ENCODE measurements at places on chromosomes 11 and 22.

DNA sequence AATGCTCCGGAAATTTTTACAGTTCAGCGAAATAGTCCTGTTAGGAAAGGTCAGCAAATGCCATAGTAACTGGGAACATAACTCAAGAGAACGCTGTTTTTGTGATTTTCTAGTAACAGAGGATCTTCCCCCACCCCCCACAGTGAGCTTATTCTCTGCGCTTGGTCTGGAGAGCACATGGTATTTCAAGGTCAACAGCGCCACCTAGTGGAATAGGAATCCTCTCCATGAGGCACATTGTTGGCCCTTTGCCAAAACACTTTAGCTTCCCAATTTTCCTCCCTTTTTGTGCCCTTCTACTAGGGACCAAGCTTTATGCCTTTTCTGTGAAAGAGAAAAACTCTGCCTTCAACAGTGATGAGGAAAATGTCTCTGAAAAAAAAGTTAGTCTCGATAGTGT lies 13.2 kb upstream of the OR4C12 start:
- peak; percentile 21 for DNase-seq

- no peak for DNase-seq
Measured at GRCh38 chr11:79237703-79238102, 203.1 kb downstream of the TENM4 start.

- no peak for DNase-seq
Measured at GRCh38 chr22:46546466-46547178, 9.2 kb upstream of the CELSR1 start.

DNA sequence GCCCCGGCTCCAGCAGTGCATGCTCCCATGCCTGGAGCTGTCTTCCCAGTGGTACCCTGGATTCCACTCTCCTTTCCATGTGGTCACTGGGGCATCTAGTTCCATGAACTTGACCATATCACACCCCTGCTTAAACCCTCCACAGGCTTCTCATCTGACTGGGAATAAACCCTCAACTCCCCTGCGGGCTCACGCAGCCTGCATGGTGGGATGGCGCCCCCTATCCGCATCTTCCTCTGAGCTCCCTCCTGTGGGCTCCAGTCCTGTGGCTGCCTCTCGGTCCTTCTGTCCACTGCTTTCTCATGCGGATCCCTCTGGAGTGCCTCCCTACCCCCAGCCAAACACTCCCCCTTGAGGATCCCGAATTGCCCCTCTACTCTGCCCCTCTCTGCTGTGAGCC lies 41.4 kb upstream of the TTLL12 start:
- peak; percentile 79 for DNase-seq

GRCh38 chr11:77789731-77790476 lies 30.6 kb downstream of the RSF1 start:
- no peak for DNase-seq

GRCh38 chr22:26725012-26725676 lies 67.8 kb downstream of the MIAT start:
- DNase-seq = no peak

- DNase-seq = no peak
Measured at GRCh38 chr22:25777870-25778269, 35.9 kb downstream of the MYO18B start.

DNA sequence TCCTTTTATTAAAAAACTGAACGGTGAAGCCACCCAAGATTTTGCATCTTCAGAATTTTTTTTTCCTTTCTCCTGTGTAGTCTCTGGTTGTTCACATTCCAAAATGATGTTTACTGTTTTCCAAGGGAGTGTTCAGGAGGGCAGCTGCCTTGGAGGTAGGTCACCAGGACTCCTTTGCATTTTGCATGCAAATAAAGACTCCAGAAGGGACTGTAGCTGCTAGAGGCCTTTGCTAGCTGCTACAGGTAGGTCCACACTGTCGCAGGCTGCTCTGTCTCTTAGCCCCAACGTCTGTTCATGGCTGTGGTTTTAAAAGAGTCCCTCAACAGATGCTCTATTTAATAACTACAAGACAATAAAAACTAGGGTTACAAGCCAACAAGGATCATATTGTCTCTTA lies 11.4 kb downstream of the CTSC start:
- DNase-seq = no peak

GRCh38 chr11:76088511-76088910 lies 117.8 kb downstream of the WNT11 start:
- DNase-seq = no peak

- no peak for DNase-seq
Measured at GRCh38 chr22:29029202-29030000, 32.2 kb downstream of the C22orf31 start.

DNA sequence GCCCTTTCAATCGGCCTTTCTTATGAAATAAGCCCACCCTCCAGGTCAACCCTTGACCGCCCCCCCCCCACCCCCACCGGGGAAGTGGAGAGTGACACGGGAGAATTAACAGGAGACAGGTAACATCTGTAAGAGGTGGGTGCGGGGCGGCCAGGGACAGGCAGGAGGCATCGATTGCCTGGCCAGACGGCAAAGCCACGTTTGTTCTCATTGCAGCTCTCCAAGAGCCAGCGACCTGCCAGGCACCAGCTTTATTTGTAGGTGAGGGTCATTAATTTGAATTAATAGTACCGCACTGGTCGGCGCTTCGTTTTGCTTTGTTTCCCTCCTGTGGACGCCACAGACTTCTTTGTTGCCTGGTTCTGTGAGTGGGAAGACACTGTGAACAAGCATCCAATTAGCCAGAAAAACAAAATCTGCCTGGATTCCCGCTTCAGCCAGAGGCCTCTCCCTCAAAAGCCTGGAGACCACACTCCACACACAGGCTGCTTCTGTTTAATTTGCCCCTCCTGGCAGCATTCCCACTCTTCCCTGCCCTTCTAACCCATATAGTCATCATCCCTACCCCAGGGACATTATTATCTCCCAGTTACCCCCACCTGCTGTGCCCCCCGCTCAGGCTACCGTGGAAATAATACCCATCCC lies 104.5 kb upstream of the OPCML start:
- DNase-seq = no peak

DNA sequence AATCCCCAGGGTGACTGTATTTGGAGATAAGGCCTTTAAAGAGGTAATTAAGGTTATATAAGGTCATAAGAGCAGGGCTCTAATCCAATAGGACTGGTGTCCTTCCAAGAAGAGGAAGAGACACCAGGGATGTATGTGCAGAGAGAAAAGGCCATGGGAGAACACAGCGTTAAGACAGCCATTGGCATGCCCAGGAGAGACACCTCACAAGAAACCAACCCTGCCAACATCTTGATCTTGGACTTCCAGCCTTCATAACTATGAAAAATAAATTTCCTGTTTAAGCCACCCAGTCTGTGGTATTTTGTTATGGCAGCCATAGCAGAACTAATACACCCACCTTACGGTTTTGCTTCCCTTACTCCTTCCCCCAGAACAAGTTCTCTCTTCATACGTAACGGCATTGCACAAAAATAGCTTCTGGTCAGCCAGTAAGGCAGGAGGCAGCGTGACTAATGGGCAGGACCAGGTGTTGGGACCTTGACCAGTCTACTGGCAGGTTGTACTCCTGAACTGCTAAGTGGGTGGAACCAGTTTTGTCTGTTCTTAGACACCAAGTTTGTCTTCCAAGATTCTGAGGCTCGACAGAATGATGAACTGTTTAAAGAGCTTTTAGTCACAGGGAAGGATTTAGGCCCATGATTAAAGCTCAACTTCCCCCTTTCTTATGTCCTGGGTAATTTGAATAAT lies 31.9 kb upstream of the UPB1 start:
- DNase-seq = no peak

DNA sequence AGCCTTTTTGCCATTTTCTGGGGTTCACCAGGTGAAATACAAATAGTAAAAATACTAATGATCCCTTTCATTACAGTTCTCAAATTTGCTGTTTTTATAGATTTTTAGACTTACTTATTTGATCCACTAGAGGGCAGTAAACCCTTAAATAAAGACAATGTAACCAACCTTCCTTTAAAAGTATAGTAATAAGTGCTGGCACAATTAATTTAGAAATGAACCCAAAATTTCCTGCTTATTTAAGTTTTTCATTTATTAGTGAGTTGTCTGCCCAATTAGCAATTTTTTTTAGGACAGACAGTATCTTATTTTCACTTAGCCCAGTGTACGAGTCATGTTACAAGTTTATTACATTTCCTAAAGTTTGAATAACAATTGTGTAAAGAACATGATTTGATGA lies 4.7 kb downstream of the DDIAS start:
- no peak for DNase-seq

GRCh38 chr11:47160753-47161133 lies 15.9 kb downstream of the ARFGAP2 start:
- DNase-seq = no peak

- DNase-seq = no peak
Measured at GRCh38 chr11:130269326-130269943, 45.3 kb downstream of the ZBTB44 start.

DNA sequence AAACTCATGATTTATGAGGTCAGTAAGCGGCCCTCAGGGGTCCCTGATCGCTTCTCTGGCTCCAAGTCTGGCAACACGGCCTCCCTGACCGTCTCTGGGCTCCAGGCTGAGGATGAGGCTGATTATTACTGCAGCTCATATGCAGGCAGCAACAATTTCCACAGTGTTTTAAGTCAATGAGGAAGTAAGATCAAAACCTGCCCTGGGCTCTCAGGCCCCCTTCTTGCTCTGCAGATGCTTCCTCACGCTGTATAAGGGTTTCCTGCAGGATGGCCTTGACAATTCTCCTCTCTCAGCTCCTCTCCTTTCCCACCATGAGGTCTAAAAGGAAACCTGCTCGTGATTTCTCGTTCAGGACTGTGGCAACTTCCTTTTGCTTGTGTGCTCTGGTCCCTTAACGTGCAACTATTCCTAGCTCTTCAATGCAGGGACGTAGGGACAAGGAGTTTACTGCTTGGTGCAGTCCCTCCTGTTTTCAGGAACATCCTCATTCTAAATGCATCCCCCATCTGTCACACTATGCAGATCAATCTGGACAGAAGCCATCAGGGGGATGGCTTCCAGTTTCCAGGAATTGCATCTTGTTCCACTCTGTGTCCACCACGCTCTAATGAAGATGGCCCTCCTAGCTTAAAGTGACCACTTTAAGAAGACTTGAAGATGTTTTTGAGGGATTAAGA lies 64.3 kb upstream of the IGLL5 start:
- no peak for DNase-seq

GRCh38 chr11:2261436-2262230 lies 8.8 kb downstream of the ASCL2 start:
- no peak for DNase-seq

DNA sequence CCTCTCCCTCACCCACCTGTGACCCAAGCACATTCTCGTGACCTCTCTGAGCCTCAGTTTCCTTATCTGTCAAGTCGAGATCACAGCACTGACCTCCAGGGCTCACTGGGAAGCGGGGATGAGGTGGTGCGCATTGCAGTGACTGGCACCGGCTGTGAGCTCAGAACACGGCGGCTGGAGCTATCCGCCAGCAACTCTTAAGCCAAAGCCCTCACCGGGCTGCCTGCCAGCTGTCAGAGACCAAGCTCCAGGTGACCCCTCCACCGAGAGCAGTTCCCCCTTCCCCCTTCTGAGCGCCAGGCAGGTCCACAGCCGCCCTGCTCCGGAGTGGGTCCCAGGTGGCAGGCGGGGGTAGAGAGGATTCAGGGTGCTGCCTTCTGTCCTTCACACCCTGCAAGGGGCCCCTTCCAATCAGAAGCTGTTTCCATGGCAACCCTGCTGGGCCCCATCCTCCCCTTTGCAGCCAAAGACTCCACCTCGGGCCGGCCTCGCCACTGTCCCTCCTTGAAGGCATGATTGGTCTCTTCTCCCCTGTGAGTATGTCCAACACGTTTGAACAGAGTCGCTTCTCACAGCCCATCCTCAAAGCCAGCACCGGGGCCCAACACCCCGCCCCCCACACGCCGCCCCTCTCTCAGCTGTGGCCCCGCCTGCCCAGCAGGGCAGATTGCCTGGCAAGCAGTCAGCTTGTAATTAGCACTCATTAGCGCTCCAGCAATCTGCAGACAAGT lies 98.7 kb downstream of the WNT7B start:
- no peak for DNase-seq

DNA sequence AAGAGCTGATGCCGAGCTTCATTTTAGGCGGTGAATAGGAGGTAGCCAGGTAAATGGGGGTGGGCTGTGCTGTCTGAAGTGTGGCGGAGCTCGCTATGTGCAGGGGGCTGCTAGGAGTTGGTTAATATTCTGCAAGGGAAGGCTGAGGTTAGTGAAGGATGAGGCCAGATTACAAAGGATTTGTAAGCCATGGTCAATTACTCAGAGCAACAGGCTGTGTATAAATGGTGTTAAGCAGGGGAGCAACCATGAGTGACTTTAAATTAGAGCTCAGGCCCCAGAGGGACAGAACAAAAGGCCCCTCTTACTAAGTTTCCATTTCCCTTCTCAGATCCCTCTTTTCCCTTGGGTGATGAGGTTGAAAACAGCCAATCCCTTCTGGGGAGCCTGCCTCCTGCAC lies 7.3 kb upstream of the MCAM start:
- DNase-seq = no peak

- no peak for DNase-seq
Measured at GRCh38 chr11:74179234-74180052, 8.4 kb downstream of the PPME1 start.

DNA sequence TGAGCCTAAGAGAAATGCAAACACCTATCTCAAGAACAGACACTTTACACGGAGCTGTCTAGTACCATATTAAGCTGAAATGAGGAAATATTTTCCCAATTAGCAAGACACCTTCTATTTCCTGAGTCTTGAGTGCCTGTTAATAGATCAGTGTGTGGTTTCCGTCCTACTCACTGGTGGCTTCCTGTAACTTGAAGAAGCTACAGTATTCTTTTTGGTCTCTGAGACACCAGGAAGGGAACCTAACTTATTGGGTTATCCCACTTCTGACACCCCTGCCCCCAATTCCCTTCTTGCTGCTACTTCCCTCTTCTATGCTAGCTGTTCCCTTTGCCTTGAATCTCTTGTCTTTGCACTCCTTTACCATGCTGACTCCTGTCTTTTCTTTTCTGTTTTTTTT lies 92.7 kb downstream of the FDX1 start:
- no peak for DNase-seq

- no peak for DNase-seq
Measured at GRCh38 chr11:101738452-101738851, 154.6 kb upstream of the TRPC6 start.

DNA sequence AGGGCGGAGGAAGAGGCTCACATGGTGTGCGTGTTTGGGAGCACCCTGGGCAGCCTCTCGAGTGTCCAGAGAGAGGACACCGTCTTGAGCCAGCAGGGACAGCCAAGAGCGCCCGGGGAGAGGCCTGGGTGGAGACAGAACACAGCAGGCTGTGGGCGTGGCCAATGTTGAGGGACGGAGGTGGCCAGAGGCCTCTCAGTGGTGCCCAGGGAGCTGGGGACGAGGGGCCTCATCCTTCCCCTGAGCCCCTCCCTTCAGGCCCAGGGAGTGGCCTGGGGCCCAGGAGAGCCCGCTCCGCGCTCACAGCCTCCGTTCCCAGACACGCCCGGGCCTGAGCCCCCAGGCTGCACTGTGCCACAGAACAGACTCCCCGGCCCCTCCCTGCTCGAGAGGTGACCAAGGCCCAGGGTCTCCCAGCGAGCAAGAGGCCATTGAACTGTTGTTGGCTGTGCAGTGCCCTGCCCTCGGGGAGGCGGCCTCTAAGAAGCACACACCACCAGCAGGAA lies 48.4 kb downstream of the CDKN1C start:
- DNase-seq = peak; percentile 75

Measured in glutamatergic neuron (in vitro differentiated cells).